Activated T-cell treated with anti-CD3 and anti-CD28 coated beads for 24 hours (primary cell): ENCODE measurements at places on chromosomes 6 and 20.

DNA sequence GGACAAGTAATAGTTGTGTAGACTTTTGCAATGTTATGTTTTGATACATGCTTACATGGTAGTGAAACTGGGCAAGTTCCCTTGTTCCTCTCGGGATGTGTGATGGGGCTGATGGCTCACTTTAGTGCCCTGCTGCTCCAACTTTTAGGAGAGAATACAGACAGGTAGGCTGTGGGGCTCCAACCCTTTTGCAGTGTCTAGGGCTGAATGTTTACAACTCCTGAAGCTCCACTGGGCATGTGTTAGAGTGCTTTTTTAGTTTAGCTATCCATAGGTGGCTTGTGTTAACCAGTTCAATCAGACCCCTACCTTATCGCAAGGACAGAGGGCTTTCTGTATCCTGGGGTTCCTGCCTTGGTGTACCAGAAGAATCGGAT lies 33.8 kb downstream of the SERPINB6 start:
- DNase-seq, result no peak

DNA sequence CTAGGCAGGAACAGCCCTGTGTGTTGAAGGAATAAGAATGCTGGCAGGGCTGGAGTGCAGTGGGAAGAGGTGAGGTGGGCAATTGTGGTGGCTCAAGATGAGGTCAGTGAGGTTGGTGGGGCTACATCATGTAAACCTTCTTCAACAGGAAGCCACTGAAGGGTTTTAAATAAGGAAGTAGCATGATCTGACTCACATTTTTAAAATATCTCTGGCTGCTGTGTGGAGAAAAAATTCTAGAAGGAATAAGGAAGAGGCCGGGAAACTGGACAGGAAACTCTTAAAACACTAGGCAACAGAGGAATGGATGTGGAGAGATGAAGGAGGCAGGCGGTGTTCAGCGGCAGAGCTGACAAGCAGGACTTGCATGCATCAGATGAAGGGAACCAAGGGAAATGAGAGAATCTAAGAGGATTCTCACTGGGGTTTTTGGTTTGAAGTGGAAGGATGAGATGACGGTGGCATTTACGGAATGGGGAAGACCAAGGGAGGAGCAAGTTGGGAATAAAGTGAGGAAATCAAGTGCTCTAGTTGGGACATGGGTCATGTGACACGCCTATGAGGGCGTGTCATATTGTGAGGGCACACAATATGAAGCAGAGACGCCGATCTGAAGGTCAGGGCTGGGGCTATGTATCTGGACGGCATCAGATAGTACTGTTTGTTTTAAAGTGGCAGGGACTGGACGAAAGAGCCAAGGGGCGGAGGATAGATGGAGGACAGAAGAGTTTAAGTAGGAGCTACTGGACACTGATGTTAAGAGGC lies 18.2 kb downstream of the TMEM242 start:
- no peak for DNase-seq

DNA sequence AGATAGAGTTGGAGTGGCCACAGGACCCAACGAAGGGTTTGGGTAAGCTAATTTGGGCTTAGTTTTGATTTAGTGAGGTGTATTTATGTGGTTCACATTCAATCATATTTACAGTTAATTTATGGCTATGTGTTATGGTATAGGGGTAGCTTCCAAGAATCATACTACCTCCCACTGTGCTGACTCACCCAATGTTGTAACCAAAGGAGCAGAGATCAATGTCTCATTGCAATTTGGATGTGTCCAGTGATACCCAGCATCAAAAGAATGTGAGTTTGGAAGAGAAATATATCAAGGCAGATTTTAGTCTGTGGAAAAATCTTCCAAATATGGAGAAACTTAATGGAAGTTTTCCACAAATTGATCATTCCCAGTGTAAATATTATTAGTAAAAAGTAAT lies 25.3 kb upstream of the SMIM8 start:
- no peak for DNase-seq

GRCh38 chr6:21955951-21956350 lies 340.9 kb downstream of the PRL start:
- no peak for DNase-seq

GRCh38 chr6:105862936-105863607 lies 223.1 kb upstream of the PRDM1 start:
- no peak for DNase-seq

GRCh38 chr6:15498640-15499039 lies 164.2 kb downstream of the DTNBP1 start:
- no peak for DNase-seq

GRCh38 chr20:59217173-59217572 lies 53.6 kb downstream of the ZNF831 start:
- no peak for DNase-seq

- DNase-seq, result no peak
These were observed 29.0 kb upstream of the PTCHD4 start for GRCh38 chr6:48139818-48140614.

GRCh38 chr6:95366414-95366813 lies 210.9 kb upstream of the MANEA start:
- DNase-seq, result no peak

DNA sequence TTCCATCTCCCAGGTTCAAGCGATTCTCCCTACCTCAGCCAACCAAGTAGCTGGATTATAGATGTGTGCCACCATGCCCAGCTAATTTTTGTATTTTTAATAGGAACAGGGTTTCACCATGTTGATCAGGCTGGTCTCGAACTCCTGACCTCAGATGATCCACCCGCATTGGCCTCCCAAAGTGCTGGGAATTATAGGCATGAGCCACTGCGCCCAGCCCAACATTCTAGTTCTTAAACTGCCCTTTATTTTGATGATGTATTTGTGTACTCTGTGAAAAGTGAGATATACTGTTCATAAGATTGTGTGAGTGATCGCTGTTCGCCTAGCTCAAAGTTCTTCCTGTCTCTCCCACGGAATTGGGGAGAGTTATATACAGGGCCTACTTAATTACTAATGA lies 93.1 kb downstream of the HFE start:
- DNase-seq, result no peak
